ENCODE measurements at places on chromosomes 11 and 22.

GRCh38 chr11:123504401-123504800 lies 74.3 kb downstream of the GRAMD1B start:
- DNase-seq, result no peak

DNA sequence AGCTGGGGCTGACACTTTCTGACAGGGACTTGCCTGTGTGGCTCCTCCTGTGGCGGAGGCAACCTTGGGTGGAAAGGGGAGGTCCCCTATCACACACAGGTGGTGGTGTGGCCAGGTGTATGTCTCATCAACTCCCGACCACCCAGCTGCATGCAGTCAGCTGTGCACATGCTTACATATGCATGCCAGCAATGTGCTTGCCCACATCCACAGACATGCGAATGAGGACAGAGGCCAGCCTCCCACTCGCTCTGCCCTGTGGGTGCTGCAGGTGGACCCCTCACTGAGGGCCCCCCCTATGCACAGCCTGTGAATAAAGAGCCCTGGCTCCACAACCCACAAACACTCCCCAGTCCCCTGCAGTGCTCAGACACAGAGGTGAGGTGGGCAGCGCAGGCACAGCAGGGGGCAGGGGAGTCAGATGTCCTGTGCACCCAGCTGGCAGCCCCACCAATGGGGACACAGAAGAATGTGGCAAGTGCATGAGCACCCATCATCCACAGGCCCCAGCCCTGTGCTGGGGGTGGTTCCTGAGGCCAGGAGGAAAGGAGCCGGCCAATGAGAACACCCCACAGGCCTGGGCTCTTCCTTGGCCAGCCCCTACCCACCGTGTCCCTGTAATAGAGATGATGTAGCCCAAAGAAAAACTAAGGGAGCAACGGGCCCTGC lies 9.5 kb downstream of the GNB1L start:
- DNase-seq, result peak; percentile 26

DNA sequence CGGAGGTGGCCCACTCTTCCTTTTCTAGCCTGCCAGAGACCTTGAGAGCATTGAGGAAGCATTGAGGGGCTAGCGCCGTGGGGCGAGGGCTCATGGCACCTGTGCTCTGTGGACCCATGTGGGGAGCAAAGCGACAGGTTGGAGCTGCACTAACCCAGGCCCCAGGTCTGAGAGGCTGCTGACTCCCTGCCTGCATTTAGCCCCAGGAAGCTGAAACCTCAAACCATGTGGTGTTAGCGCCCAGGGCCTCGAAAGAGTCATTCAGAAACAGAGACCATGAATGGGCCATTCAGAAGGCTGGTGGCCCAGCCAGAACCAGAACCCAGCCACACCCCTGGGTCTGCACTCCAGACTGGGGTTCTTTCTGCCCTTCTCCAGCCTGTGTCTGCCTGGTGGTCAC lies 88.6 kb downstream of the BCR start:
- no peak for DNase-seq

- DNase-seq, result no peak
Observed at GRCh38 chr11:35891096-35891495, 52.8 kb upstream of the LDLRAD3 start.

- no peak for DNase-seq
Observed at GRCh38 chr11:130787973-130788570, 128.2 kb downstream of the SNX19 start.

DNA sequence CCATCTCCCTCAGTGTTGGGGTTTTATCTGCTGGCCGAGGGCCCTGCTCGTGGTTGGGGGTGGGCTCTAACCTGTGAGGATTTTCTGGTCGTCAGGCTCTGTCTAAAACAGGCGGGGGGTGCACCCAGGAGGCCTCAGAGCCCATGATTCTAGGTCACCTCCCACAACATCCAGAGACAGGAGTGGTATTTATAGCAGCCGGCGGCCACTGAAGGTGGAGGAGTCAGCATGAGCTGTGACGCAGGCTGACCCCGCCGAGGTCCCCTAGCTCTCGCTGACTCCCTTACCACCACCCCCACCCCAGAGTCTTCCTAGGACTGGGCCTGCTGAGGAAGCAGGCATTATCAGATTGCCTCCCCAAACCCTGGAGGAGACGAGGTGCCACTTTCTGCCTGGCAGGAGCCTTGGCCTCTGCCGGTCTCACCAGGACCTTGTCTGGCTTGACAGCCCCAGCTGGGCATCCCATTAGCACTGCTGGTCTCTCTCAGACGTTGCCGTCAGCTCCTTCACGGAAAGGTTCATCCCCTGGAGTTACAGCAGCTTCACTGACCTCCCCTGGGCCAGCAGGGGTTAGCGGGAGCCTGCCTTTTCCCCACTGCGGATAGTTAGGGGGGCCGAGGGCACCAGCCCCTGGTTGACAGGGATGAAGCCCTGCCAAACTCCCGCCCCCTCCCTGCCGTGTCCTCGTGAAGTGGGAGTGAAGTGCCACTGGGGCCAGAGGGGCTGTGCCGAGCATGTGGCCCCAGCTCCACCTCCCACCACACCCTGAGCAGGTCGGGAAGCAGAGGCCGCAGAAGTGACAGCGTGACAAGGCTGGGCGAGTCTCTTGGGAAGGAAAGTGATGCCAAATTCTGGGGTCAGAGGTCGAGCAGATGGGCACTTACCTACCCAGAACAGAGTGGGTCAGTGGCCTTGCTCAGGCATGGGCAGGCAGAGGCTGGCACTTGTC lies 26.5 kb downstream of the DAGLA start:
- no peak for DNase-seq

GRCh38 chr11:61699737-61700160 lies 19.6 kb downstream of the DAGLA start:
- no peak for DNase-seq

- no peak for DNase-seq
Observed at GRCh38 chr11:73297702-73298101, 10.4 kb upstream of the ARHGEF17 start.

- no peak for DNase-seq
Observed at GRCh38 chr11:128349650-128350299, 237.6 kb downstream of the ETS1 start.

- DNase-seq, result no peak
Observed at GRCh38 chr11:113850188-113850587, 25.2 kb downstream of the USP28 start.

GRCh38 chr11:18703001-18703763 lies 4.6 kb downstream of the TMEM86A start:
- DNase-seq, result no peak

- DNase-seq, result no peak
Observed at GRCh38 chr11:111137846-111138245, 107.7 kb upstream of the POU2AF2 start.

DNA sequence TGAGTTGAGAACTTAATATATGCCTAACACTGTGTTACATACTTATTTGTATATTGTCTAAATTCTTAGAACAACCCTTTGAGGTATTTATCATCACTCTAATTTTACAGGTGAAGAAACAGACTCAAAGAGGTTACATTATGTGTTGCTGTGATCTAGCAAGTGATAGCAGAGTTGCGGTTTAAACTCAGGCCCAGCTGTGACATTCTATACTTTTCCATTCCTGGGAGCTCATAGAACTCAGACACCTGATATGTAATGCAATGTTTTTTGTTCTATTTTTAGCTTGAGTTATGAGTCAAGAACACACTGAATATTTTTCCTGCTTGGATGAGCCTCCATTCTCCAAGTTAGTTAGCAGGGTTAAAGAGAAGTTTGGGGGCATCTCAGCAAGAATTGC lies 449.7 kb upstream of the DDI1 start:
- DNase-seq, result no peak

- no peak for DNase-seq
Observed at GRCh38 chr11:64081745-64082442, 46.2 kb downstream of the FLRT1 start.

DNA sequence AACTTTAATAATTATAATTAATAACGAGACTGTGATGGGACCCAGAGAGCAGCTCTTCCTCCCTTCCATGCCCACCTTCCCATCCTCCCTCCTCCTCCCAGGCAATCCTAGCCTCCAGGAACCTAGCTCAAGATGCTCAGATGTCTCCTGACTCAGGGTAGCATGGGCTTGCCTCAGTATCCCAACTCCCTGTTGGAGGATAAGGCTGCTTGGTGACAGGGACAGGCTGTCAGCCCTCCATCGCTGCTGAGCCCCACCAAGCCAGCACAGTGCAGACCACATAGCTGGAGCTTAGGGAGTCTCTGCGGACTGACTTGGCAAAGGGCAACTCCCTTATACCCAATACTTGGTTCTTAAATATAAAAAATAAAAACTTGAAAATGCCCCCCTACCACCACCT lies 11.5 kb downstream of the MYH9 start:
- no peak for DNase-seq

- no peak for DNase-seq
Observed at GRCh38 chr11:64256300-64256699, 5.0 kb downstream of the PLCB3 start.

- DNase-seq, result no peak
Observed at GRCh38 chr22:46452195-46453005, 85.0 kb downstream of the CELSR1 start.

- DNase-seq, result no peak
Observed at GRCh38 chr11:69907611-69908010, 88.4 kb upstream of the FGF3 start.

GRCh38 chr22:32619614-32620426 lies 145.2 kb downstream of the FBXO7 start:
- no peak for DNase-seq

- no peak for DNase-seq
Observed at GRCh38 chr11:125457814-125458343, 38.2 kb downstream of the FEZ1 start.

DNA sequence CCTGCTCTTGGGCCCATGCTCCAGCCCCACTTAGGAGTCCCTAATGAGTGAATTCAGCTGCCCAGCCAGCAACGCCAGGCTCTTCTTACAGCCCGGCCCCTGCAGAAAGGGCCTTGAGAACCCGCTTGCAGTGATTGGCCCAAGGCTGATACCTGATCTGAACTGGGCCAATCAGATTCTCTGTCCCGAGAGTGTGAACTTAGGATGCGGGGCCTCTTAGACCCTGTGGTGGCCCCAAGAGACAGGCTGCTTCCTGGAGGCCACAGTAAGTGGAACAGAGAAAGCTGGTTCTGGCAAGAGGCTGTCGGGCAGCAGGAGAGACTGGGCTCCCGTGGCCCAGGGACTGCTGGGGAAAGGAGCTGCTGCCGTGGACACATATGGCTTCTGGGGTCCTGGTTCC lies 11.5 kb downstream of the VSTM5 start:
- no peak for DNase-seq

DNA sequence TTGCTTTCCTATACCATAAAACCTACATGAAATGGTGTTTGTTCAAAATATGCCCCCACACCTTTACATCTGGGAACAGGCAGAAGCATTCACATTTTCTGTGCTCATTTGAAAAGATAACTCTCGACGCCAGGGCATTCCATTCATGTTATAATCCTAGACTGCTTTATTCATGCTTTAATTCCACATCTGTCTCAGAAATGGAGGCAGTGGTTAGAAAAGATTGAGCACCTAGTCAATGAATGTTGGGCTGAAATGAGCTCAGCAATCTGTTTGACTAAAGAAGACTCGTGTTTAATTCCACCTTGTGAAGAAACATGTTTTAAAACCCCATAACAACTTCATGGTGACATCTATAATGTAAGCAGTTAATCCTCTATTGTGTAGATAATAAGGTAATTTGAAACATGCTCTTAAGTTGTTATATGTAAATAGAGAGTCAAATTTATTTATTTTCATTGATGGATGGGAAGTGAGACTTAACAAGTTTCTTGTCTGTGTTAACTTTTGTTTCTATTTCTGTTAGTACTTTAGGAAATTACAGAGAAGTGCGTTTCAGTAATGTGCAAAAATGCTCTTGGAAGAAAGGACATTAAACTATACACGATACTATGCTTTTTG lies 217.5 kb downstream of the DDX10 start:
- no peak for DNase-seq

- no peak for DNase-seq
Observed at GRCh38 chr11:6667733-6668374, 12.2 kb upstream of the DCHS1 start.

GRCh38 chr11:79439886-79440570 lies 802 bp downstream of the TENM4 start:
- no peak for DNase-seq

DNA sequence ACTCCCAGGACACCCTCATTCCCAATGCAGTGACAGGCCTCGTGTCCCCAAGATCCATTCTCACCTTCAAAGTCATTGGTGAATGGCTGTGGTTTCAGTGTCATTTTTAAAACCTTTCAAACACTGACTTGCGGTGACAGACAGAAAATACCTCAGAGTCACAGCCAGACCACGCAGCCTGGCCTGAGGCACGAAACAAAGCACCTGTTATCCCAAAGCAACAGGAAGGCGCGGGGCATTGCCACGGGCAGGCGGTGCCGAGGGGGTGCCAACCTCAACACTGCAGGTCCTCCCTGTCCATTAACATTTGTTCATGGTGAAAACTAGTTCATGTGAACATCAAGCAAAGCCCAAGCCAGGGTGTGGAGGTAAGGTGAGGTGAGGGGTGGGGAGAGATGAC lies 38.2 kb downstream of the RPUSD4 start:
- no peak for DNase-seq

DNA sequence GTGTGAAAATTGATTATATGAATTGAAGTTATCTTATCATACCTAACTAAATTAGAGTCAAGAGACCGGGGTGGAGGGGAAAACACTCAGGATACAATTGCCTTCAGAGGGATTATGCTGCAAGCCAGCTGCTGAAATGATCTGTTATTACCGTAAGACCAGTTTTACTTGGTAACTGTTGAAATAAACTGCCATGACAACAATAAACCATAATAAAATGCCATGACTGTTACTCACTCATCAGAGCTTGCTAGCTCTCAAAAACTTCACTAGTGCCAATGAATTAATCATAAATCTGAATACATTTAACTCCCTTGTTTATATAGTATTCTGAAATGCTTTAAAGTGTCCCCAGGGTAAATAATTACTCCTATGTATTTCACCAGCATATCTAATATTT lies 68.2 kb downstream of the CASP12 start:
- no peak for DNase-seq

GRCh38 chr22:42462016-42462415 lies 29.8 kb upstream of the NFAM1 start:
- DNase-seq, result no peak

DNA sequence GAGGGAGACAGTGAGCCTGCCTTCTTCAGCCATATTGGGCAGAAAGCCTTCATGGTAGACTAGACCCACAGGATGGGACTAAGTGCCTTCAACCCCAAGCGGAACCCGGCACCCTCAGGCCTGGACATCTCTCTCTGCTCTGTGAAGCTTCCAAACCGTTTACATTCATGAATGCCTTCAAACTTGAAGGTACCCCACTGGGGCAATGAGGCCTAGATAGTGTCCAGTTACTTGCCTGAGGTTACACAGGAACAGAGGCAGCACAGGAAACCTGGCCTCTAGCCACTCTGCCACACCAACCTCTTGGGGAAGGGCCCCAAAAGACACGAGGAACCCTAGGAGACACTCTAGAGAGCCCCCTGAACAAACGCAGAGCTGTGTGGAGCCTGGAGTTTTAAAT lies 14.5 kb upstream of the CYP2R1 start:
- no peak for DNase-seq

GRCh38 chr11:34151916-34152845 lies 46.8 kb downstream of the NAT10 start:
- no peak for DNase-seq

- DNase-seq, result no peak
Observed at GRCh38 chr11:125929445-125930075, 16.3 kb upstream of the VSIG10L2 start.

- DNase-seq, result peak; percentile 89
Observed at GRCh38 chr11:1546536-1547466, 25.3 kb downstream of the DUSP8 start.

- no peak for DNase-seq
Observed at GRCh38 chr11:45894555-45895247, 9.2 kb downstream of the MAPK8IP1 start.

All from H54 (cell line).